ENCODE measurements at places on chromosomes 16 and 17.
A peak's percentile ranks its signal among the peaks of the same experiment; 100 is the strongest.

- no peak for DNase-seq
Observed at GRCh38 chr16:3590736-3591435, 13.7 kb upstream of the NLRC3 start.

DNA sequence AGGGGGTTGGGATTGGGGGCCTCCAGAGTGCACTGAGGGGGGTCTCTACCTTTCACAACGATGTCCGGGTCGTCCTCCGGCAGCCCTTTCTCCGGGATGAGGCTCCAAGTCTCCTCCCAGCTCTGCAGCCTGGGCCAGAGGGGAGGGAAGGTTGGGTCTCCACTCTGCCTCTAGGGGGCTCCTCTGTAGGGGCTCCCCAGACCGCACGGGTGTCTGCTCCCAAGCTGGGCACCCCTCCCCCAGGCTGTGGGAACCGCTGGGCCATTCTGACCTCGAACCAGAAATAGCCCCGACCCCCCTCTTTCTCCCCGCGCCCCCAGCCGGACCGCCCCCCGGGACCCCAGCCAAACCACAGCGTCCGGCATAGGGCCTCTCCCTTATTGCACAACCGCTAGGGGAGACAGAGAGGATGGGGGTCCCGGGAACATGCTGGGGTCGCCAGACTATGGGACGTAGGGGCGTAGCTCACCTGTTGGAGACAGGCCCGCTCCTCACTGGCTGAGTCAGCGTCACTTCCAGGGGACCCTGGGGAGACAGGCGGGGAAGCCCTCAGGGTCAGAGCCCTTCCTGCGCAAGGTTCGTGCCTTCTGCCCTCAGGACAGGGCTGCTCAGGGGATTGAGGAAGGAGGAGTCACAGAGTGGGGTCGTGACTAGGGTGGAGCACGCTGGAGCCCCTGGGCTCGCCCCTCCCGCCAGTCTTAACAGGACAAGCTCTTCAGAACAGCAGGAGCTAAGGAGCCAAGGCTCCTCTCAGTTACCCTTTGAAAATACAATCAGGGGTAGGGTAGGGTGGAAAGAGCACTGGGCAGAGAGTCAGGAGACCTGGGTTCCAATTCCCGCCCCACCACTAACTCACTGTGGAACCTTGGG lies 2.7 kb downstream of the PLEKHH3 start:
- DNase-seq: no peak

- DNase-seq: no peak
Observed at GRCh38 chr16:83602761-83603722, 204.7 kb upstream of the HSBP1 start.

GRCh38 chr17:11720816-11721215 lies 122.5 kb downstream of the DNAH9 start:
- no peak for DNase-seq

DNA sequence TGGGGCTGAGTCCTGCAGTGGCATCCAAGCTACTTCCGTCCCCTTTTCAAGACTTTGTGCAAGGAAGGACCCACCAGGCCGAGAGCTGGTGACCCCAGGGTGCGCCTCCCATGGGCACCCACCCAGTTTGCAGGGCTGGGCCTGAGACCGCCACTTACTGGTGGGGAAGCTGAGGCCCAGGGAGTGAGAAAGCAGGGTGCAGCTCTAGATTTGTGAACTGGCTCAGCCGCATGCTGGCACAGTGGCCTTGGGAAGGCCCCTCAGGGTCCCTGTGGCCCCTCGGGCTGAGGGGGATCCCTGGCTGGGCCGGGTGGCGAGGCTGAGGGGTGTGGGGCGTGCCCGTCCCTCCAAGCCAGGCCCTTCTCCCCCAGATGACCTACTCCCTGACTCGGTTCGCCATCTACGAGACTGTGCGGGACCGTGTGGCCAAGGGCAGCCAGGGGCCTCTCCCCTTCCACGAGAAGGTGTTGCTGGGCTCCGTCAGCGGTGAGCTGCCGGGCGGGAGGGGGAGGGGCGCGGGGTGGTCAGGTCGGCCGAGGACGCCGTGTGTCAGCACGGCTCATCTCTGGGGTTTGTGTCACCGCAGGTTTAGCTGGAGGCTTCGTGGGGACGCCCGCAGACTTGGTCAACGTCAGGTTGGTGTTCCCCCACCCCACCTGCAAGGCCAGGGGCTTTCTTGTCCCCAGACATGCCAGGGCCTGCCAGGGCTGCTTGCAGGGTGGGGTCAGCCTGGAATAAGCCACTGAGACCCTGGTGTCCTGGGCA lies 3.2 kb downstream of the SLC25A10 start:
- DNase-seq: no peak

- no peak for DNase-seq
Observed at GRCh38 chr16:2784358-2785100, 2.8 kb downstream of the PRSS33 start.

DNA sequence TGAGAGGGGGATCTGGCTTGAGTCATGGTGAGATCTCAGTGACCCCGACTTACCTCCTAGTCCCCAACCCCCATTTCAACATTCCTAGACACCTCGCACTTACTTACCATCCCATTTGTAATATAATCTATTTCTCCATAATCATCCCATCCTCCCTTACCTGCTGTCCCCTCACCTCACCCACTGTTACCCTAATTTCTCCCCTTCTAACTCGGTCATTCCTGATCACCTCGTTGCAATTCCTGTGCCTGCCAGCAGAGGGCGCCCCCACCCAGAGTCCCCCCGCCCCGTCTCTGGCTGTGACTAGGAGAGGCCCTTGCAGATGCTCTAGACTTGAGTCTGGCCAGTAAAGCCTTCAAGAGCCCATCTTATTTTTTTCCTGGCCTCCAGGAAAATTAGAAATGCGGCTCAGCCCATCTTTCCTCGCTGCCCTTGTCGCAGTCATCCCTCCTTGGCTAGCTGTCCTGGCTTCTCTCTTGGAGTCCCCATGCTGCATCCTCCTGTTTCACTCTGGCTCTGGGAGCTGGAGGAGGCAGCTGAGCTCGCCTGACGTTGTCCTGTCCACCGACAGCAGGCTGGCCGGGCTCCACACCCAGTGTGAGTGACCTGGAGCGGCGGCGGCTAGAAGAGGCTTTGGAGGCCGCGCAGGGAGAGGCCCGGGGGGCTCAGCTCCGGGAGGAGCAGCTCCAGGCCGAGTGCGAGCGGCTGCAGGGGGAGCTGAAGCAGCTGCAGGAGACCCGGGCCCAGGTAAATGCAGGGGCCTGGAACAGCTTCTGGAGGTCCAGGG lies 5.0 kb downstream of the TBKBP1 start:
- peak; percentile 87 for DNase-seq

- no peak for DNase-seq
Observed at GRCh38 chr17:4838309-4838785, 5.2 kb downstream of the MINK1 start.

GRCh38 chr17:43769859-43770258 lies 8.9 kb downstream of the DUSP3 start:
- no peak for DNase-seq

- DNase-seq: no peak
Observed at GRCh38 chr17:32904891-32905290, 23.1 kb upstream of the TMEM98 start.

DNA sequence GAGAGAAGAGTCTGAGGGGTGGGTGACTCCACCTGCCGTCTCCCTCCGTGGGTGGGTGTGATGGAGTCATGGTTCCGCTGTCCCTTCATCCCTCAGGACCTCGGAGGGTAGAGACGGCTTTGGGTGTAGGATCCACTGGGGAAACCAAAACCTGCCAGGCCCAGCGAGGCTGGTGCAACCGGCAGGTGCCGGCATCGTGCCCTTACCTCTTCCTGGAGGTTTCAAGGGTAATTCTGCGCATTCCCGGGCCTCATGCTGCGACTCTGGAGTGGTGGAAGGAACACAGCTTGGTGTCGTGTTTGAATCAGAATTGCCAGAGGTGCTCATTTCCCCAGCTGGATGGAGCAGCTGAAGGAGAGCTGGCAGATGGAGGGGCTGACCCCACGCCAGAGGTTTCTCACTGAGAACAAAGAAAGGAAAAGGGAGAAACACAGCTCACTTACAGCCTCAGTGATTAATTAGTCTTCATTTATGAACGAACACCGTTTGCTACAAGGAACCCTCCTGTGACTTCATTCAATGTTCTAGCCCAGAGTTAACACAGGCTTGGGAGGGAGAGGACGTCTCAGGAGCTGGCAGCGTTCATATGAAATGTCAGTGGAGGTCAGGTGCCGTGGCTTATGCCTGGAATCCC lies 16.3 kb upstream of the ATP2A3 start:
- no peak for DNase-seq

DNA sequence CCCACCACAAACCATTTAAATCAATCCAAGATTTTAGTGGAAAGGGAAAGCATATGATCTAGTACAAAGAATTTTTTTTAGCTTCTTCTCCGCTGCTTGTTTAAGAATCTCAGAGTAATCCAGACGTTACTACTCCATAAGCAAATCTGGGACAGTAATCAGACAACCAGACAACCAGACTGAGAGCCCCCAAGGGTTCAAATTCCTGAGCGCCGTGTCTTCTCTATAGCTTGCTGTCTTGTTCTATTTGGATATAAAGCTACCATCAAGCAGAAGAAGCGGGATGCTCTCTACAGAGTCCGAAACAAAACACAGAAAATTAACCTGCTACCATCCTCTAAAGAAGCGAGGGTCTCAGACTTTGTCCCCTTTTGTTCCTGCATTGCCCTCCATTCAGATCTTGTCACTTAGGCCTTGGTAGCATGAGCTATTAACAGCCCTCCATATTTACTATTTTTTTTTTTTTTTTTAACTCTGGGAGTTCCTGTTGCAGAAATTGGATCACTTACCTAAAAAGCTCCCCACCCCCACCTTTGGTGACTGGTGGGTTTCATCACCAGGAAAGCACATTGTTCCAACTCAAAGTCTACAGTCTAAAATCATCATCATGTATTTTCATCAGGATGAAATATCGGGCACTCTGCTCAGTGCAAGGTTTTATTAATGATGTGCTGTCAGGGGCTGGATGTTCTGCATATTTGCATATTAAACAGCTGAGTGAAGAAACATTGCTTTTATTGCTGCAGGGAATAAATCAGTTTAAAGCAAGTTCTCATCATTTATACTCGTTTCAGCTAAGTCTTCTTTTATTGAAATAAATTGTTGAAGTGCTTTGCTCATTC lies 576.7 kb downstream of the WWOX start:
- no peak for DNase-seq

DNA sequence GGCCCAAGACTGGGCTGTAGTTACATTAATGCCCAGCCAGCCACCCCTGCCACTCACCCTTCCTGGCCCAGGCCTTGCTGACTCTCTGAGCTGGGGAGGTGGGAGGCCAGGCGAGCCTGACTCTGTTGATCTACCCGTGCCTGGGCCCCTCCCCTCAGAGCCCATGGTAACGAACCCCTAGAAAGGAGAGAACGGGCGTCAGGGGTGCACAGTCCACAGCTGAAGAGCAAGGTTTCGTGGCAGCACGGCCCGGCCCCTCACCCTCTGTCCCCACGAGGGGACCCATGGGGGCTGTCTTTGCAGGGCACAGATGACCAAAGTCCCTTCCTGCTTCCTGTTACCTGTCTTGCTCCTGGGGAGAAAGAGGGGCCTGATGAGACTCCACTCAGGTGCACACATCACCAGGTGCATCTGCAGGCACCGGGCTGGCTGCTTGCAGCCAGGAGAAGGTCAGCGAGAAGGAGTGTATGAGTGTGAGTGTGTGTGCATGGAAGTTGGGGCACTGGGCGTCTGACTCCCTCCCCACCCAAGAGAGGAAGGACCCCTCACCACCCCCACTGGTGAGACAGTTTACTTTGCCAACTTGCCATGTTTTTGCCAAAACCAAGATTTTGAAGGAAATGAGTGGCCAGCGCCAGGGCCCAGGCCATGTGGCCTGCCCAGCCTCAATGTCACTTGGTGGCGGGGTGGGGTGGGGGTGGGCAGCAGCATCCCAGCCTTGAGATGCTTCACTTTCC lies 359.1 kb downstream of the SEC14L1 start:
- DNase-seq: no peak

DNA sequence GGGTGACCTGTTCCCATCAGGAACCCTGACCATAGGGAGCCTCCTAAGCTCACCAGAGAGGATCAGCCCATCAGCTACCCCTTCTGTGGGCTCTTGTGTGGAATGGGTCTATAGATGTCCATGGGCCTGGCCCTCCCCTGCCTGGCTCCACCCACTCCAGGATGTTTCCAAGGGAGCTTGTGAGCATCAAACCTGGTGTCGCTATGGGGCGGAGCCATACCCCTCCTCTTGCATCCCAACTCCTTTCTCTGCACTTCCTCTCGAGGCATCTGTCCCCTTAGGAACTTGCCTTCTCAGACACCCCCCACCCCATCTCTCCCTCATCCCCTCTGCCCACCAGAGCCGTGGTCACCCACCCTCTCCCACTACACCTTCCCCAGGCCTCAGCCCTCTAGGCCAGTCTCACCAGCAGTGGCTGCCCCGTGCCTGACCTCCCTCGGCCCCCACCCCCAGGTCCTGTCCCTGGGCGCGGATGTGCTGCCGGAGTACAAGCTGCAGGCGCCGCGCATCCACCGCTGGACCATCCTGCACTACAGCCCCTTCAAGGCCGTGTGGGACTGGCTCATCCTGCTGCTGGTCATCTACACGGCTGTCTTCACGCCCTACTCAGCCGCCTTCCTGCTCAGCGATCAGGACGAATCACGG lies 10.4 kb downstream of the KCNH6 start:
- no peak for DNase-seq

DNA sequence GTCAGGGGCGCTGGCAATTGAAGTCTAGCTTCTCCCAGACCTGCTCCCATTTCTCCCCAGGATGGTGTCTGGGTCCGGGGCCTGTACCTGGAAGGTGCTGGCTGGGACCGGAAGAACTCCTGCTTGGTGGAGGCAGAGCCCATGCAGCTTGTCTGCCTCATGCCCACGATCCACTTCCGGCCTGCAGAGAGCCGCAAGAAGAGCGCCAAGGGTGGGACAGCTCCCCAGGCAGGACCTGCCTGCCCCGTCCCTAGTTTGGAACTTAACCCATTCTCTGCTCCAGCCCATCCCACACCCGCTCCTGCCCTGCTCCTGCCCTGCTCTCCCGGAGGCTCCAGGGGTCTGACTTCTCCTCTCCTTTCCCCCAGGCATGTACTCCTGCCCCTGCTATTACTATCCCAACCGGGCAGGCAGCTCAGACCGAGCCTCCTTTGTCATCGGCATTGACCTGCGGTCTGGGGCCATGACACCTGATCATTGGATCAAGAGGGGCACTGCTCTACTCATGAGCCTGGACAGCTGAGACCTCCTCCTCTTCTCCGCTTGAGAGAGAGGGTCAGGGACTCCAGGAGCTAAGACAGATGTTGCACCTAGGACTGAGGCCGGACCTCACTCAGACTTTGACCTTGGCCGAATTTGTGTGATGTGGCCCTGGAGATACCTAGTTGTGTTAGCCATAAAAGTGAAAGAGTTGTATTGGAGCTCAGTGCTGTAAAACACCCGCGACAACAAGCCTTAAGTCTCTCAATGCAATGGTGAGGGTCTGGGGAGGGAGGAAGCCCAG lies 814 bp upstream of the KDM6B start:
- no peak for DNase-seq

GRCh38 chr16:88331989-88332920 lies 50.5 kb upstream of the ZNF469 start:
- no peak for DNase-seq
